ENCODE measurements at places on chromosomes 16 and 17.

DNA sequence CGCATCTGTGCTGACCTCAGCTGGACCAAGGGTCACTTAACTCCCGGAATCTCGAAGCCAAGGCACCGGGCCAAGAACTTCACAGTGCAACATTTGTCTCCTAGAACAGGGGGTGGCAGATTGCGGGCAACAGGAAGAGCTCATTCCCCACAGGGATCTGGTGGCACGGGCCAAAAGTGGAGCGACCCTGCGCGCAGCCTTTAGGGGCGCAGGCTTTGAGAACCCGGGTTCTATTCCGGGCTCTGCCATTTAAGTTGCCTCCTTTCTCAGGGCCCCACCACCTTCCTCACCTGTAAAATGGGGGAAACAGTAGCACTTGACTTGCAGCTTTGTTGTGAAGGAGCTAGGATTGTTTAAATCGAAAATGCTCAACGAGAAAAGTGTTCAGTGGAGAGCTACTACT lies 651 bp downstream of the SHMT1 start:
- DNase-seq: no peak

GRCh38 chr17:47009759-47010594 lies 30.9 kb upstream of the RPRML start:
- DNase-seq: no peak

DNA sequence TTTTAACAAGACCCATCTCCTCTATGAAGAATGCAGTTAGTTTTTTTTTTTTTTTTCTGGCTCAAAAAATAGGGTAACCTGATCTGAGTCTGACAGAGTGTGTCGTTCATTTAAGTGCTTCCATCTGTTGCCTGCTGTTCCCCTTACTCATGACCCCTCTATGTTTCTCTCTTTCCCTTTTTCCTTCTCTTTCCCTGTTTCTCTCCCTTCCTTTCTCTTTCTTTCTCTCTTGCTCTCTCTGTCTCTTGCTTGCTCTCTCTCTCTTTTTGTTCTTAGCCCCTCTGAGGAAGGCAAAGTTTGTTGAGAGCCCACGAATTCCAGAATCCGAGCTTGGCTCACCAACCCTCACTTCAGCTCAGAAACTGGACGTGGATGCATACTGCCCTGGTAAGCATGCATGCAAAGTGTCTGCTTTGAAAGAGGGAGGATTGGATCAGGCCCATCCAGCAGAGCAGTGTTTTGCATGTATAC lies 185.0 kb downstream of the TANC2 start:
- no peak for DNase-seq

- no peak for DNase-seq
Observed at GRCh38 chr16:4339909-4340308, 11.2 kb downstream of the PAM16 start.

GRCh38 chr16:71807905-71808592 lies 585 bp downstream of the AP1G1 start:
- peak; percentile 41 for DNase-seq

- no peak for DNase-seq
Observed at GRCh38 chr17:72984926-72985325, 107.6 kb downstream of the SLC39A11 start.

GRCh38 chr17:63646488-63646806 lies 24.2 kb downstream of the MAP3K3 start:
- DNase-seq: no peak

DNA sequence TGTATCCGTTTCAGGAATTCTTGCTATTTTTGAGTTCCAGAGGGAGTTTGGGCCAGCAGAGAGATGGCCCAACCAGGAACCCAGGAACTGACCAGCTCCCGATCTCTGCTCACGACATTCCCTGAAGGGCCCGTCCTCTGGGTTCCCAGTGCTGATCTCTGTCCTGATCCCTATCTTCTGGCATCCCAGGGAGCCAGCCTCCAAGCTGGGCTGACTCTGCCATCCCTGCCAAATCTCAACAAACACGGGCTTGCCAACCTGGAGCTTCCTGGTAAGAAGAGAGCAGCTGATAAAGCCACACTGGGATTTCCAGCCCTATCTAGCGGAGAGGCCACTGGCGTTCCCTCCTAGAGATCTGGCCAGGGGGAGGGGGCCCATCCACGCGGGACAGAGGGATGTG lies 16.2 kb downstream of the GPRC5B start:
- DNase-seq: no peak

GRCh38 chr17:42386777-42387657 lies 1.2 kb downstream of the STAT3 start:
- DNase-seq: no peak

DNA sequence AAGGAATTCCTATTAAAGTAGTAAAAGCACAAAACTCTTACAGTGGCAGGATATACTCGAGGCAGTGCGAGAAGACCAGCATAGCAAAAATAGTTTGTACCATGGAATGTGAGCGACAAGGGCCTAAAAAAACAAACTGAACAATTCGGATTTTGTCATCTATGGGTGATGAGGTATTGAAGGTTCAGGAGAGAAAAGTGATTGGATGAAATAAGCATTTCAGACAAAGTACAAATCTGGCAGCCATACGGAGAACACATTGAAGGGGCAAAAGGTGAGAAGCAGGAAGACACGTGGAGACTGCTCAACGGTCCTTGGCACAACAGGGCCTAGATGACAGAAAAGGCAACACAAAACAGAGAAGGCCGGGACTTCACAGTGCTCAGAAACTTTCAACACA lies 22.5 kb downstream of the MYH10 start:
- no peak for DNase-seq

DNA sequence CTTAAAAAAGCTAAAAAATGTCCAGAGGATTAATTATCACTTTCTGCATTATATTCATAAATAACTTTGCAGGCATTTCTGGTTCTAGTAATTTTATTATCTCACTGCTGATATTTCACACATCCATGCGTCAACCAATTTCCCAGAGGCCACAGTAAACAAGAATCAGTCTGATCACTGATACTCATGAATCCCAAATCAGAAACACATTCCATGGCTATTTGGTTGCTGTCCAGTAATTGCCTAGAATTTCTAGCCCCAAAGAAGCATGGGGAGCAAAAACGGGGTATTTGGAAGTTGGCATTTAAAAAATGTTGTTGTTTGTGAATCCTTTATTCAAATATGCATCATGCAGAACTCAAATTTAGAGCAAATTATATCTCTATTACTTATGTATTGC lies 244.8 kb downstream of the CDH8 start:
- no peak for DNase-seq

DNA sequence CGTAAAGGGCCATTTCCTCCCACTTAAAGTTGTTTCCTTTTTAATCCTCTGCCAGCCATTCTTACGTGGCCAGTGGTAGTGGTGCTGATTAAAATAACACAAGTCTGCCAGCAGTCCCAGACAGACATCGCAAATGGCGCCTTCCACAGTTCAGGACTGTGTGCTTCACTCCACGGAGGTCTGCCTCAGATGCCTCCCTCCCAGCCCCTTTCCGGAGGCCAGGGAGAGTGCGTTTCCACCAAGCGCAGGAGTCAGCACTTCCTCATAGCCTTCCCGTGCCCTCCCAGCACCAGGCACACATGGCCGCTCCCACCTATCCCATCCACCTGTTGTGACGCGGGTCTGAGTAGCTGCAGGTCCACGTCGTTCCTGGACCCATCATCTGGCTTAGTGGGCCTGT lies 205.6 kb downstream of the RPTOR start:
- no peak for DNase-seq

DNA sequence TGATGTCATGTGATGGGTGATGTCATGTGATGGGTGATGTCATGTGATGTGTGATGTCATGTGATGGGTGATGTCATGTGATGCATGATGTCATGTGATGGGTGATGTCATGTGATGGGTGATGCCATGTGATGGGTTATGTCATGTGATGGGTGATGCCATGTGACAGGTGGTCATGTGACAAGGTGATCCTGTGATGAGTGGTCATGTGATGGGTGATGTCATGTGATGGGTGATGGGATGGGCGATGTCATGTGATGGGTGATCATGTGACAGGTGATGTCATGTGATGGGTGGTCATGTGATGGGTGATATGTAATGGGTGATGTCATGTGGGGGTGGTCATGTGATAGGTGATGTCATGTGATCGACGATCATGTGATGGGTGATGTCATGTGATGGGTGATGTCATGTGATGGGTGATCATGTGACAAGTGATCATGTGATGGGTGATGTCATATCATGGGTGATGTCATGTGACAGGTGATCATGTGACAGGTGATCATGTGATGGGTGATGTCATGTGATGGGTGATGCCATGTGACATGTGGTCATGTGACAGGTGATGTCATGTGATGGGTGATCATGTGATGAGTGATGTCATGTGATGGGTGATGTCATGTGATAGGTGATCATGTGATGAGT lies 17.2 kb downstream of the CD300LB start:
- DNase-seq: no peak

DNA sequence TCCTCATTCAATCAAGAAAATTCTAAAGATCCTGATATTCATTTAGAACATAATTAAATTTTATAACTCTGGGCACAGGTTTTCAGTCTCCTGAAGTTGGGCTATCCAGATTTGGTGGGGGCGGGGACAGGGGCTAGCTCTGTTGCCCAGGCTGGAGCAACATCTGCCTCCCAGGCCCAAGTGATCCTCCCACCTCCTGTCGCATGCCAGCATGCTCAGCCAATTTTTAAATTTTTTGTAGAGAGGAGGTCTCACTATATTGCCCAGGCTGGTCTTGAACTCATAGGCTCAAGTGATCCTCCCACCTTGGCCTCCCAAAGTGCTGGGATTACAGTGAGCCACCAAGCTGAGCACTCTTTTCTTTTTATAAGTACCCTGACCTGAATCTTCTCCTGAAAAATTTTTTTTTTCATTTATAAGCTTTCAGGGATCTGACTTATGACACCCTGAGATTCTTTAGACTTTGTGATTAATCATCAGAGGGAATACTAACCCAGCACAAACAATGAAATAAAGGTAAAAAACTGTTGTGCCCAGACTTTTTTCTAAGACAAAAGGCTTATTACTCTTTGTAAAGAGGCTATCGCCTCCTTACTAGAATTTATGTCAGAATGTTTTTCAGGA lies 62.6 kb downstream of the TUBD1 start:
- no peak for DNase-seq

All from stimulated activated CD8-positive, alpha-beta memory T cell treated with anti-CD3 and anti-CD28 coated beads, Interleukin-12 subunit alpha, Interleukin-12 subunit beta, amount 100 ng/mL, for 4 hours (primary cell).